Natural killer cell (primary cell): ENCODE measurements at places on chromosomes 12 and 14.

- no peak for DNase-seq
Measured at GRCh38 chr12:18810537-18811253, 72.8 kb downstream of the CAPZA3 start.

- no peak for DNase-seq
Measured at GRCh38 chr12:70640901-70641300, 3.7 kb upstream of the PTPRB start.

DNA sequence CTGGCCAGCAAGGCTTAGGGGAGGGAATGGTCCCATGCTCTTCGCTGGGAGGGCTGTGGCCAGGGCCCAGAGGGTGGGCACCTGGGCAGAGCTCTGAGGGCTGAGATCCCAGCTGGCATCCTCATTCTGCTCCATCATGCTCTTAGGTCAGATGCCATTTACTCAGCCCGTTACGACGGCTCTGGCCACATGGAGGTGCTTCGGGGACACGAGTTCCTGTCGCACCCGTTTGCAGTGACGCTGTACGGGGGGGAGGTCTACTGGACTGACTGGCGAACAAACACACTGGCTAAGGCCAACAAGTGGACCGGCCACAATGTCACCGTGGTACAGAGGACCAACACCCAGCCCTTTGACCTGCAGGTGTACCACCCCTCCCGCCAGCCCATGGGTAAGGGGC, 30.8 kb upstream of the LRP1-AS start:
- no peak for DNase-seq

GRCh38 chr12:71474791-71475190, 35.2 kb downstream of the LGR5 start:
- no peak for DNase-seq

GRCh38 chr12:125105600-125105999, 40.4 kb downstream of the AACS start:
- no peak for DNase-seq

DNA sequence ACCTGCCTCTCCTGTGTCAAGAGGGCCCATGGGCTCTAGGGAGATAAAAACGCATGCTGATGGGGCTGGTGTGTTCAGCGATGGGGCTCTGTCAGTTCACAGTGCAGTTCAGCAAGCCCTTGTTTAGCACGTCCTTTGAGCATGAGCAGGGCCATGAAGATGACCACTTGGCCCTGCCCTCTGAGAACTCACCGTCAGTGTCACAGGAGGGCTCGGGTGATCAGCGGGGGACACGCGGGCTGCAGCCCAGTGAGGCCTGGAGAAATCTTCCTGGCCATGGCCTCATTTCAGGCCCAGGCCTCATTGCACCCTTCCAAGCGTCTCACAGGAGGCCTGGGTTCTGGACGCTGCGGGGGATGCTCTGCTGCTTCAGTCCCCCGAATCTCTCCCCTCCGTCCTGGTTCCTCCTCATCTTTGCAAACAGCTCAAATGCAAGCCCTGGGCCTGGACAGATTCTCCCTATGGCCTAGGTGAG, 181.6 kb downstream of the ADGRD1 start:
- no peak for DNase-seq

DNA sequence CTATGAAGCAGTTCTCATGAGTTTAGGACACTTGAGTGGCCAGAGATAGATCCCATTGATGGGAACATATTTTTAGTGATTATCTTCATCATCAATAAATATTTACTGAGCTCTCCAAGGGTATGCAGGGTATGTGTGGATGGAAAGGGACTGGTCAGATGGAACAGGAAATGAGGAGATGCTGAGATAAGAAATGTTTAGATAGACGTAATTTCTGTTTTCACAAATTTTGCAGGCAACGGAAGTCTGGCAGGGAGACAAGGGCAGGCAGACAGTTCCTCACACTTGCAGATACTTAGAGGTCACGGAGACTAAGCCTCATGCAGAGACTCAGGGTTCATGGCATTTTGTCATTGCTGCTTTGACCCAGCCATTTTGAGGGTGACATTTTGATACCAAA, 24.3 kb downstream of the BCL2L14 start:
- DNase-seq: no peak

DNA sequence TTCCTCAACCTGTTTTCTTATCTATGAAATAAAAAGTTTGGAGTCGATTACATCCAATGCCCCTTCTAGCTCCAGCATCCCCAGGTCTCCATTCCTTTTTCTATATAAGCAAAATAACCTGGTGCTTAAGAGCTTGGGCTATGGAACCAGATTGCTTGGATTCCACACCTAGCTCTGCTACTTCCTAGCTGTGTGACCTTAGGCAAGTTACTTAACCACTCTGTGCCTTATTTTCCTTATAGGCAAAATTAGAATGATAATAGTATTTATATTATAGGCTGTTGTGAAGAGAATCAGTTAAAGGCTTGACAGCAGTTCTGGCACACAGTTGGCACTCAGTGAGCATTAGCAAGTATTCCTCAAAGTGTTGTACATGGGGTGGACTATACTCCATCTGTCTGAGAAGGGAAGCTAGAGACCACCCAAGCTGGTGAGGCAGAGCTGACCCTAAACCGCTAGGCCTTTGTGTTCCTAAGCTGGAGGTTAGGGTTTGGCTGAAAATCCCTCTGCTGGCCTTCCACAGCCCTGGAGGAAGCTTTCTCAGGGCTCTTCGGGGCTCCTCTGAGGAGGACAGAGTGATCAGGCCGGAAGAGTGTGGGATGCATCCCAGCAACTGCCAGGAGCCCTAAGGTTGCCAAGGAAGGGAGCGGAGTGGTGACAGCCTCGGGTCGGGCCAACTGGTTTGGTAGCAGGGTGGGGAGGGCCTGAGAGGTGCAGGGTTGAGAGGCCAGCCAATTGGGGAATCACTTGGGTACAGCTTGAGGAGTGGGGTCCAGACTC, 6.0 kb upstream of the KRT4 start:
- DNase-seq: no peak

- no peak for DNase-seq
Measured at GRCh38 chr12:10065241-10065640, 33.5 kb downstream of the CLEC1A start.

GRCh38 chr12:52658196-52658595, 6.2 kb upstream of the KRT2 start:
- no peak for DNase-seq

- DNase-seq: no peak
Measured at GRCh38 chr12:124490584-124491305, 76.7 kb downstream of the NCOR2 start.

GRCh38 chr12:126830778-126831680, 1435.9 kb upstream of the TMEM132C start:
- DNase-seq: no peak

GRCh38 chr12:48822711-48823110, 4.4 kb downstream of the CACNB3 start:
- DNase-seq: no peak

DNA sequence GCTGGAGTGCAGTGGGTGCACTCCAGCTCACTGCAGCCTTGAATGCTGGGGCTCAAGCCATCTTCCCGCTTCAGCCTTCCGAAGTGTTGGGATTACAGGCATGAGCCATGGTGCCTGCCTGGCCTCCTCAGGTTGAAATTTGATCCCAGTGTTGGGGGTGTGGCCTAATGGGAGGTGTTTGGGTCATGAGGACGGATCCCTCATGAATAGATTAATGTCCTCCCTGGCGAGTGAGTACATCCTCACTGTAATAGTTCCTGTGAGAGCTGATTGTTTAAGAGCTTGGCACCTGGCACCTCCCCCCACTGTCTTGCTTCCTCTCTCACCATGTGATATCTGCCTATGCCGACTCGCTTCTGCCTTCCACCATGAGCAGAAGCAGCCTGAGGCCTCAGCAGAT, 84.7 kb downstream of the TSPAN9 start:
- DNase-seq: no peak

- no peak for DNase-seq
Measured at GRCh38 chr12:131432532-131433260, 278.2 kb upstream of the SFSWAP start.

GRCh38 chr12:63064080-63064479, 86.9 kb downstream of the AVPR1A start:
- DNase-seq: no peak

DNA sequence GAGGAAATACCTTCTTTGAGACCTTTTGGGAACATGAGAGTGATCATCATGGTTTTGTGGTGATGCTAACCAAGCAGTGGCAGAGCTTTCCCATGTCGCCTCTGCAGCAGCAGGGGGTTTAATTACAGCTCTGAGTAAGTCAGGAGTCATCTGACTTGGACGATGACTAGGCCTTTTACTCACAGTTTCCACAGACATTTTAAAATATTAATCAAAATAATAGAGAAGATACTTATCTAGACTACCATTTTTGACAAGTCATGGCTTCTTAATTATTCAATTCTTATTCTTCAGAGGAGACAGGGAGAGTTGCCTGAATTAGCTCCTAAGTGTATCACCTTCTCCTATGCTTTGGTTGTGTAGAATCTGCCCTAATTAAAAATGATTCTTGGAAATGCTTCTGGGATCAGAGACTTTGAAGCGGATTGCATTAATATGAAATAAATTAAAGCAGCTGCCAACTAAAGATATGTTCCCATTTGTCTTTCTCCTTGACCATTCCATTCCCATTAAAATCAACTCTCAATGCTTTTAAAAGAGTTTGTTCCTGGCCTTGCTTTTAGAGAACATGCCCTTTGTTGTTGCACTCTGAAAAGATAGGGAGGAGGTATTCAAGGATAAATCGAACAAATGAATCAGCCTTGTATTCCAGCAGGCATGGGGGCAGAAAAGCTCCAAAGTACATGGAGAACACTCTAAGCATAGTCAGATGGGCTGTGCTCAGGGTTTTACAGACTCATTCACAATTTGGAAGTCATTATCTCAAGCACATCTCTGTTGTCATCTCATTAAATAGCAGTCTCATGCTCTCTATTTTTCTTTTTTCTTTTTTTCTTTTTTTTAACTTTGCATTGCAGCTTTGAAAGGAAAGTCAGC, 7.7 kb upstream of the IFNG-AS1 start:
- no peak for DNase-seq

DNA sequence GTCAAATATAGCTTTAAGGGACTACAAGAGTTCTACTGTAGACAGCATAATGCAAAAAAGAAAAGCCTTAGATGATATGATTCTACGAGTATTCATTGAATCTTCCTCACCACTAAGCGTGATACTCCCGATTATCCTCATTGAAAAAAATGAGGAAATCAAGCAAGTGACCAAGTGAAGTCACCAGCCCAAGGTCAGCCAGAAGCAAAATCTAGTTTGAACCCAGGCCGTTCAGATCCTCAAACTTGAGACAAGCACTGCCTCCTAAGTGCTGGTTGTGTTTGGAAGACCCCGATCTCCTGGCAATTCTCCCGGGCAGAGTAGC, 845 bp downstream of the GIT2 start:
- DNase-seq: no peak

GRCh38 chr12:97595936-97596335, 133.3 kb downstream of the RMST start:
- no peak for DNase-seq

- DNase-seq: no peak
Measured at GRCh38 chr14:68124050-68124449, 304.5 kb downstream of the RAD51B start.

DNA sequence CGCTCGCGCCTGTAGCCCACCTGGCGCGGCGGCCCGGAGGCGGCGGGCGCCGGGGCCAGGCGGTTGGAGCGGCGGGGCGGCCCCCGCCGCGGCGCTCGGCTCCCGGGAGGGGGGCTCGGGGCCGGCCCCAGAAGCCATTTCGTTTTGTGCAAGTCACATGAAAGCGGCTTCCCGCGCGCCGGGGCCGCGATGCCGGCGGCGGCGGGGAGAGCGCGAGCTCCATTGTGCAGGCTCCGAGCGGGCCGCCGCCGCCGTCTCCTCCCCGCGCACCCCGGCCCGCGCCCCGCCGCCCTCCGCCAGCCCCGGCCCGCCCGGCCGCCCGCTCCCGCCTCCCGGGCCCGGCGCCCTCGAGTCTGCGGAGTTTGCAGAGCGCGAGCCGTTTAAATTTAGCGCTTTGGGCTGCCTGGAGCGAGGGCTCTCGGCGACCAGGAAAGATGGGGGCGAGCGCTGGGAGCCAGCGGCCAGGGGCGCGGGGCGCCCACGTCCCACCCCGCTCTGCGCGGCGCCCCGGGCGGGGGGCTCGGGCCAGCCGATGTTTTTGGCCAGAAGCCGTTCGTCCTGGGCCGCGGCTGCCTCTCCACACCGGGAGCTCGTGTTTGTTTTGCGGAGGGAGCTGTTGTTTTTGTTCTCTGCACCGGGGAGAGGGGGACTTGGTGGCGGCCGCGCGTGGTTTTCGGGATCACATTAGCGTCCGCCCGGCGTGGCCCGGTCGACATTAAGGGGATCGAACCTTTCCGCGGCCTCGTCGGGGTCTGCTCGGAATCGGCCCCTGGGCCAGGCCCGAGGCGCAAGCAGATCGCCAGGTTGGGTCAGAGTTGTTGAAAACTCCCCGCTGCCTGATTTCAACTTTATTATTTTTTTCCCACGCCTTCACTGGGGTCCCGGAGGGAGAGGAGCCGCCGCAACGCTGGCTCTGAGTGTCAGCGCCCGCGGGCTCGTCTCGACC, 982 bp downstream of the BCL7A start:
- peak; percentile 56 for DNase-seq

DNA sequence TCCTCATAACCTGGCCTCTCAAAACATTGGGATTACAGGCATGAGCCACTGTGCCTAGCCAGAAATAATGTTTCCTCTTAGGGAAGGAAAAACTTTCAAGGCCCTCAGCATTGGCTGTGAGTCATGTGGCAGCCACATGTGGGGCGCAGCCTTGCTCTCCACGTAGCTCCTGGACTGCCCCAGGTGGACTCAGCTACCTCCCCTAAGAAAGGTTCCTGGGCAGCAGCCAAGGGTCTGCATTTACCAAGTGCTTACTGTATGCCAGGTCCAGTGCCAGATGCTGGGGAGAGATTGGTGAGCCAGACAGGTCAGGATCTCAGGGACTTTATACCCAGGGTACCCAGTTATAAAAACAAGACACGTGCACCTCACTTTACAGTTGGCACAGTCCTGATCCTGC, 3.7 kb upstream of the TRPV4 start:
- DNase-seq: no peak

DNA sequence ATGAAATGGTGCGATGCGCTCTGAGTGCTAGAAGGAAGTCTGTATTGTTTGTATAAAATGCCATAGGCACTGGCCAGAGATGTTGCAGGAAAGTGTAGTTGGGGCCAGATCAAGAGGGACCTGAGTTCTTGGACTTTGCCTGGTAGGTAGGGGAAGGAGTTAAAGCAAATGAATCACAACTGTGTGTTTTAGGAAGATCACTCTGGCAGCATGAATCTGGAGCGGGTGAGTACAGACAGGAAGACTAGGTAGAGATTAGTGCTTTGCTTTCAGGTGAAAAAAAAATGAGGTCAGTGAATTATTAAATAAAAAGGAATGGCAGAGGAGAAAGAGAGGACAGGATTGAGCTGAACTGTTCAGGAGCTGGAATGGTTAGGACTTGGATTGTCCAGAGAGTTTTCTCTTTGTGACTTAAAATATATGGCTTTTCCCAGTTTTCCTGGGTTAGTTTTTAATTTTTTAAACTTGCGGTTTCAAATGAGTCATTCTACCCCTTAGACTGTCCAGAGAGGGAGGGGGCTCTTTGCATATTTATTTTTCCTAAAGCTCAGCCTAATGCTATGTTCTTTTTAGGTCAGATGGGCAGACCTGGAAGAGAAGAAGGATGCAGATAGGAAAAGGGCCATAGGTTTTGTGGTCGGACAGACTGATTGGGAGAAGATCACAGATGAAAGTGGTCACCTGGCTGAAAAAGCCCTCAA, 41.1 kb downstream of the PROX2 start:
- DNase-seq: no peak

- peak; percentile 66 for DNase-seq
Measured at GRCh38 chr14:20412411-20412810, 890 bp downstream of the TEP1 start.
